ENCODE measurements at places on chromosomes 13 and 19.

GRCh38 chr19:1412995-1413800 lies 5.8 kb downstream of the DAZAP1 start:
- DNase-seq, result no peak

DNA sequence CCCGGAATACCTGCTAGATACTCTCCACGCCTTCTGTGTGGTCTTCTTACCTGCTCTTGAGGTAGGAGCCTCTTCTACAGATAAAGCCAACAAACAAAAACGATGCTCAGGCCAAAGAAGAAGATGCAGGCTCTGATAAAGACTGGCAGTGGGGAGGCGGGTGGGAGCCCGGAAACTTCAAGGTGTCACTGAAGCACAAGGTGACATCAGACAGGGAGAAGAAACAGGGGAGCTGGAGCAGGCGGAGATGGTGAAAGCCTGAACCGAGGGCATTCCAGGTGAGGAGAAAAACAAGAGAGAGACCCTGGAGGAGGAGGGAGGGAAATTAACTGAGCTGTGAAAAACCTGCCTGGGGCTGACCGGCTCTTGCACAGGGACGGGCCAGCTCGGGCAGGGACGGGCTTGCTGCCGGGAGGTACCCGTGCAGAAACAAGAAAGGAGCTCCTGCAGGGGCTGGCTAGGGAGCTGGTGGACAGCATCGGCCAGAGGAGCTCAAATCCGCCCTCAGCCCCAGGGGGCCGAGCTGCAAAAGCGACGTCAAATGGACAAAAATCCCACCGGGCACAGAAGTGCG lies 19.0 kb downstream of the GNG7 start:
- DNase-seq, result no peak

DNA sequence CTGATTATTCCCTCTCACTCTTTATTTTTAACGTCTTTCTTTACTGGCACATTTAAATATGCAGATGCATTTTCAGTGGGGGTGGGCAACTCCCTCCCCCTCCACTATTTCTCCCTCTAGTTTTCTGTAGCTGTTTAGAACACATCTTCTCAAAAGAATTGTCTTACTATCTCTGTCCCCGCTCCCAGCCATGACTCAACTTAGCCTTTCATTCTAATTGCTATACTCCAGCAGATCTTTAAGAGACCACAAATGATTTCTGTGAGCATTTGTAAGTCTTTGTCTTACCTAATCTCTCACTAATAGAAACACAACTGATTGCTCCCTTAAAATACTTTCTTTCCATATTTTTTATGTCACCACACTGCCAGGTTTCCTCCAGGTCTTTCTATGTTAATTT lies 350.9 kb downstream of the SPRY2 start:
- no peak for DNase-seq

GRCh38 chr13:109783815-109784589 lies 2.4 kb downstream of the IRS2 start:
- DNase-seq, result no peak

GRCh38 chr13:28942906-28943305 lies 122.8 kb downstream of the MTUS2 start:
- no peak for DNase-seq

- DNase-seq, result peak; percentile 63
Observed at GRCh38 chr19:41753936-41754529, 1.3 kb upstream of the CEACAM6 start.

- no peak for DNase-seq
Observed at GRCh38 chr13:47287291-47287751, 390.5 kb upstream of the HTR2A start.

DNA sequence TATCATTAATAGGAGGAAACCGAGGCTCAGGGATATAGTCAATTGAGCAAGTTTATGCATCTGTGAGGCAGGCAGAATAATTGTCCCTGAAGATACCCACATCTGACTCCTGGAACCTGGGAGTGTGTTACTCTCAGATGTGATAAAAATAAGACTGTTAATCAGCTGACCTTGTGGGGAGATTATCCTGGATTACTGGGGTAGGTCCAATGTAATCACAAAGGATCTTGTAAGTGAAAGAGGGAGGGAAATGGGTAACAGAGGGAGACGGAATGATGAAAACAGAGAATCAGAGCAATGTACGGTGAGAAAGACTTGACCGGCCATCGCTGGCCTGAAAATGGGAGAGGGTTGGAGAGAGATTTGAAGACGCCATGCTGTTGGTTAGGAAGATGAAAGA lies 3.2 kb upstream of the EDDM13 start:
- no peak for DNase-seq

DNA sequence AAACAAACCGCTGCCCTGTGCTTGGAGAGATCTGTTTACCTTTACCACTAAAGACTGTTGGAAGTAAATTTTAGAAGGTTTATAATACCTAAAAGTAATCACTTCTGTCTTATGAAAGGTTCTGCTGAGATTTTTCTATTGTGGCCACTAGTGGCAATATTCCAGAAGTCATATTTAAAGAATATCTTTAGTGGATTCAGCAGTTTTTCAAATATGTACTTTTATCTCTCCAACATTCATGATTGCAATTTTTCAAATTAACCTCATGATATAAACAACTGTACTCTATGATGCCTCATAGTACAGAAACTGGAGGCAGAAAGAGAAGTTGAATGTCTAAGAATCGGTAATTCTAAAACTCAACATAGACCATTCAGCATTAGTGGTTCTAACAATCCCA lies 53.2 kb upstream of the USPL1 start:
- DNase-seq, result no peak

- DNase-seq, result no peak
Observed at GRCh38 chr13:94173312-94173854, 306.1 kb downstream of the DCT start.

DNA sequence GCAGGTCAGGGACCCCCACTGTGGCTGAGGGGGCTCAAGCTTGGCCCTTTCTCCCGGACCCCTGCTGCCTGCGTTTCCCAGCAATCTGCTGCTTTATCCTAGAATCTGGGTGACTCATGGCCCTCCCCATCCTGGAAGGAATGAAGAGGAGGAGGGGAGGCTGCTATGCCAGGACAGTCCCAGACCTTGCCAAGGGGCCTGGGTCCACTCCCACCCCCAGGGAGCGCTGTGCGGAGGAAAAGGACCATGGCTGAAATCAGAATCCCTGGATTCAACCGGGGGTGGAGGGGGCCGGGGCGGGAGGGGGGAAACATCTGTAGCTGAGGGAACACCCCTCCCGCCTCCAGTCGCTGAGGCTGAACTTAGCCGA lies 20.5 kb downstream of the ZNF114 start:
- DNase-seq, result no peak

GRCh38 chr19:10861103-10861651 lies 10.2 kb upstream of the CARM1 start:
- no peak for DNase-seq

DNA sequence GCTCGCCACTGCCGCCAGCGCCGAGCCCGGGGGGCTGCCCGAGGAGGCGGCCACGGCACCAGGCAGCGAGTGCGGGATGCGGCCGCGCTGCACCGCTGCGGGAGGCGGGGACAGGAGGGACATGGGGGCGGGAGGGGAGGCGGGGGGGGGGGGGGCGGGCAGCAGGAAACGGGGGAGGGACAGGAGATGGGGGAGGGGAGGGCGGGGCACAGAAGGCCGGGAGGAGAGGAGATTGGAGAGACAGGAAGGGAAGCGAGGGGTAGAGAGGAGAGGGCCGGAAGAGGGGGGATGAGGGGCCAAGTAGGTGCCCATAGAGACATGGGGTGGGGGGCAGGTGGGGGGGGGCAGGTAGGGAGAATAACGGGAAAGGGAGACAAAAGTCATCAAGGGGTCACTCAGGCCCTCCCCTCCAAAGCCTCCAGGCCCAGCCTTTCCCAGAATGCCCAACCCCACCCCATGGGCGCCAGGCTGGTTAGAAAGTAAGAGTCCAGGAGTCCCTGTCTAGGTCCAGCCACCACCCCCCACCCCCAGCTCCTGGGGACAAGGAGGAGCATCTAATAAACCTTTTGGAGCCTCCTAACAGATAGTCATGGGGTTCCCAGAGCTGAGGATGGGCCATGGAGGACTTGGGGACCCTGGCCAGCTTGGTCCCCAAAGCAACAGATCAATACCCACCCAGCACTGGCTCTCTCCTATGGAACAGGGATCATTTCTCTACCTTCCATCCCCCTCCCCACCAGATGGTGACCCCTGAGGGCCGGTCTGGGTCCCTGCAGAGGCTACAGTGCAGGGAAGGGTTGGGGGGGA lies 9.5 kb downstream of the NR2F6 start:
- DNase-seq, result peak; percentile 20

DNA sequence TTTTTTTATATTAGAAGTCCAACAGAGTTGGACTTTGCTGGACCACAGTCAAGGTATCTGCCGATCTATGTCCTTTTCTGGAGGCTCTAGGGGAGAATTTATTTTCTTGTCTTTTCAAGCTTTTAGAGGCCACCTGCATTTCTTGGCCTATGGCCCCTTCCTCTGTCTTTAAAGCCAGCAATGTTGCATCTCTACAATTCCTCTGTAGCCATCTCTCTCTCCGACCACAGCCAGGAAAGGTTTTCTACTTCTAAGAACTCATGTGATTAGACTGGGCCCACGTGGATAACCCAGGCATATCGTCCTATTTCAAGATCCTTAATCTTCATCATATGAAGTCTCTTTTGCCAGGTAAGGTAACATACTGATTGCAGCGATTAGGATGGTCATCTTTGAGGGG lies 43.5 kb upstream of the RGCC start:
- no peak for DNase-seq

- peak; percentile 77 for DNase-seq
Observed at GRCh38 chr19:42253245-42254088, 1.5 kb downstream of the ERF start.

DNA sequence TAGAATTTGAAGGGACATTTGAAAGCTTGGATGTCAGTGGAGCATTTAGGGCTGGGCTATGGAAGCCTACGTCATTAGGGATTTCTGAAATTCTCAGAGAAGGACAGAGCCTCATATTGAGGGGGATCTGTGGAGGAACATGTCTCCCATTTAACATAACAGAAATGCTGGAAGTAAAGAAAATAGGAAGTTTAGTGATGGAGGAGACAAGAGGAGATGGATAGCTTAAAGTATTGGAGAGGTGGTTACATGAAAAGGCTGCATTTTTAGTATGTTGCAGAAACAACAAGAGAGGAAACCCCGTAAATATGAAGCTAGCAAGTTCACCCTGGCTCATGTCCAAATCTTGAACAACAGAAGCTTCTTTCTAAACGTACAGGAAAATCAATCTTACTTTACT lies 24.4 kb downstream of the LIG4 start:
- no peak for DNase-seq

- DNase-seq, result no peak
Observed at GRCh38 chr13:48806522-48806921, 152.8 kb downstream of the CYSLTR2 start.

GRCh38 chr13:97342136-97342535 lies 91.8 kb upstream of the RAP2A start:
- DNase-seq, result no peak

- DNase-seq, result no peak
Observed at GRCh38 chr19:7247155-7247554, 47.1 kb downstream of the INSR start.

DNA sequence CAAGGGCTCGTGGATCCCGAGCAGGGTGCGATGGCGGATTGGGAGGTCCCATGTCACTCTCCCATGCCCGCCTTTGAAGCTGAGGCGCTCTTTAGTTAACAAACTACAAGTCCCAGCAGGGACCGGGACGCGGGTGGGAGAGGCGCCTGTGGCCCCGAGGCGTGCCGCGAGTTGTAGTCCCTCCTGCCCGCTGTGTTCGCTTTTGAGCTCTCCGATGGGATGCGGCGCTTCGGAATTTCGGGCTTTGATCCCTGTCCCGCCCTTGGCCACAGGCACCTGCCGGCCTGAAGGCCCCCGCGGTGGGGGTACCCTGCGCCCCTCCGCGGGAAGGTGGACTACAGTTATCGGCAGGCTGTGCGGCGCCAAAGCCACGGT lies 11.0 kb downstream of the CYTH2 start:
- DNase-seq, result no peak

DNA sequence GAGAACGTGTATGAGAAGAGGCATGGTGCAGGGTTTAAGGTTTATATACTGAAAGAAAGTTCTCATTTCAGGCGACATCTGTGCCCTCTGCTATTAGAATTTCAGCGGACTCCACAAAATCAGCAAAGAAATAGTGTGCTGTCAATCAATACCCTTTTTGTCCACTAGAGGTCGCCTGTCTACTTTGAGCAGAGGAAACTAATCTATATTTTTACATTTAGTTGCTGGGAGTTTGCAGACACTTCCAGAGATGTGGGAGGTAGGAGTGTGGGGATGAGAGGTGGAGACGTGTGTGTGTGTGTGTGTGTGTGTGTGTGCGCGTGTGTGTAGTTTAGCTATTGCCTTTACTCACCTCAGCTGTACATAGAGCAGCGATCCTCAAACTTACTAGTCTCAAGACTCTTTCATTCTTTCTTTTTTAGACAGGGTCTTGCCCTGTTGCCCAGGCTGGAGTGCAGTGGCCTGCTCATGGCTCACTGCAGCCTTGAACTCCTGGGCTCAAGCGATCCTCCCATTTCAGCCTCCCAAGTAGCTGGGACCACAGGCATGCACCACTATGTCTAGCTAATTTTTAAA lies 9.7 kb downstream of the INAFM1 start:
- DNase-seq, result no peak

DNA sequence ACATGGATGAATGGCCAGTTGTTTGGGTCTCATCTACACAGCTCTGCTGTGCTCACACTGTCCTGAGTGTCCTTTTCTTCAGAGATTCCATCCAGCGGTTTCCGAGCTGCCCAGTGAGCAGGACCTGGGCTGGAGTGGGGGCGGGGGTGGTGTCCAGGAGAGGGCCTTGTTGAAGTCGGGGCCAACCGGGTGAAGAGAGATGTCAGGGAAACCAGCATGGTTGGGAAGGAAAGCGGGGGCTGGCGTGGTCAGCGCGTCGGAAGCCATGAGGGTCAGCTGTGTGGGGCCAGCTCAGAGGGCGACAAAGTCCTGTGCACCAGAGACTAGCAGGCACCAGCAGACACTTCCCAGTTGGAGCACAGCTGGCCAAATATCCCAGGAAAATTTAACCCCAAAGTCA lies 37.8 kb upstream of the SOX1 start:
- DNase-seq, result no peak

GRCh38 chr13:52848455-52849195 lies at the start of gene PCDH8:
TSS of gene PCDH8 (minus strand) at chr13:52848640. CDS start at chr13:52848436, 204 bp downstream.
- no peak for DNase-seq

- no peak for DNase-seq
Observed at GRCh38 chr19:2170987-2171348, 7.2 kb downstream of the DOT1L start.

GRCh38 chr19:10321417-10321797 lies 5.6 kb upstream of the FDX2 start:
- peak; percentile 12 for DNase-seq
